ENCODE measurements at places on chromosomes 7 and 10.

DNA sequence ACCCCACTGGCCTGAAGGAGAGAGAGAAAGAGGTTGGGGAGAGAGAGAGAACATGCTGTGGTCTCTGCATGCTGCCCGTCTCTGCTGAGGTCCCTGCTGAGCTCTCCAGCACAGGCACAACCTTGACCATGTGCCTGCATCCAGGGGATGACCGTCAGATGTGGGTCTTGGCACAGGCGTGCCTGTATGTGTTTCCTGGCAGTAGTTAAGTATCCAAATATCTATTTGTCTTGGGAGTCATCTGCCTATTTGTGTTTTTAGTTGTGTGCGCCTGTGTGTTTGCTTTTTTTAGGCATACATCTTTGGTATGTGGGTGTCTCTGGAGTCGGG is 1.9 kb upstream of the UNC5B start:
- no peak for DNase-seq

DNA sequence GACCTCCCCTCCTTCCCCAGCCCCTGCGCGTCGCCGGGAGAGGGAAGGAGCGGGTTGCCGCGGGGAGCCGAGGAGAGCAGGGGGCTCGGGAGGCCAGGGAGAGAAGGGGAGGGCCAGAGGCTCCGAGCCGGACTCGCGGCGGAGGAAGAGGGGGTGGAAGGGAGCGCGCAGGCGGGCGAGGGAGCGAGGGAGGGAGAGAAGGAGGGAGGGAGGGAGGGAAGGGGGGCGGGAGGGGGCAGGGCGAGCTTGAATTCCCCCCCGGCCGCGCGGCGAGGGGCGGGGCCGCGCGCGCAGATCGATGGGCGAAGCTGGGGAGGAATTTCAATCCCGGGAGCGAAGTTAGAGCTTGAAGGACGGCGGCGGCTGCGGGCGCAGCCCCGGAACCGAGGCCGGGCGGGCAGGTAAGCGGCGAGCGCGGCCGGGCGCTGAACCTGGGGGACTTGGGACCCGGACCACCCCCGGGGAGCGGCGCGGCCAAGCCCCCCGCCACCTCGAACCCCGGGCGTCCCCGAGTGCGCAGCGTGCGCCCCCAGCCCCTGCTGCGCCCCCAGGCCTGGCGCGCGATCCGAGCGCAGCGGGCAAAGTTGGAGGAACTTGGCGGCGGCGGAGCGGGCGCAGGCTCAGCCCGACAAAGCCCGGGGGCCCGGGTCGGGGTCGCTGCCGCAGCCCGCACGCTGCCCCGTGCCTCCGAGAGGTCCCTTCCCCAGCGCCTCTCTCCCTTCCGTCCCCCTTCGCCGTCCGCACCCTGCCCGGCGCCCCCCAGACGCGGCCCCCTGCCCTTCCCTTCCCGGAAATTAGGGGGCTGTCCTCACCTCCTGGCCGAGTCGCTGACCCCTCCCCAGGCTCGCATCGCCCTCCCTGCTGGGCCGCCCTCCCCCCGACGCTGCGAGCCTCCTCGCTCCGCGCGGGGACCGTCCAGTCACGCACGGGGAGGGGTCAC is at the start of gene ELFN1:
Gene ELFN1 (plus strand): TSS at position 324 of the 940 bp plus-strand sequence. CDS start 74,320 bp downstream, outside the sequence.
- DNase-seq, result no peak

DNA sequence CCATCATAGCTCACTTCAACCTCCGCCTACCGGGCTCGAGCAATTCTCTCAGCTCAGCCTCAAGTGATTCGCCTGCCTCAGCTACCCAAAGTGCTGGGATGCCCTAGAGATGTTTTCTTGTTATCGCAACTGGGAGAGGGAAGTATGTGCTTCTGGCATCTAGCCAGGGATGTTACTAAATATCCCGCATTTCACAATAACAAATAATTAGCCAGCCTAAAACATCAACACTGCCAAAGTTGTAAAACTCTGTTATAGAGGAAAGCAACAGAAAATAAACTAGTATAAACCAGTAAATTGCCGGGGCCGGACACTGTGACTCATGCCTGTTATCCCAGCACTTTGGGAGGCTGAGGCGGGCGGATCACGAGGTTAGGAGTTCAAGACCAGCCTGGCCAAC is 7.2 kb downstream of the INA start:
- no peak for DNase-seq

- DNase-seq, result no peak
These were observed 1.4 kb downstream of the RAB11FIP2 start for GRCh38 chr10:118045158-118045836.

DNA sequence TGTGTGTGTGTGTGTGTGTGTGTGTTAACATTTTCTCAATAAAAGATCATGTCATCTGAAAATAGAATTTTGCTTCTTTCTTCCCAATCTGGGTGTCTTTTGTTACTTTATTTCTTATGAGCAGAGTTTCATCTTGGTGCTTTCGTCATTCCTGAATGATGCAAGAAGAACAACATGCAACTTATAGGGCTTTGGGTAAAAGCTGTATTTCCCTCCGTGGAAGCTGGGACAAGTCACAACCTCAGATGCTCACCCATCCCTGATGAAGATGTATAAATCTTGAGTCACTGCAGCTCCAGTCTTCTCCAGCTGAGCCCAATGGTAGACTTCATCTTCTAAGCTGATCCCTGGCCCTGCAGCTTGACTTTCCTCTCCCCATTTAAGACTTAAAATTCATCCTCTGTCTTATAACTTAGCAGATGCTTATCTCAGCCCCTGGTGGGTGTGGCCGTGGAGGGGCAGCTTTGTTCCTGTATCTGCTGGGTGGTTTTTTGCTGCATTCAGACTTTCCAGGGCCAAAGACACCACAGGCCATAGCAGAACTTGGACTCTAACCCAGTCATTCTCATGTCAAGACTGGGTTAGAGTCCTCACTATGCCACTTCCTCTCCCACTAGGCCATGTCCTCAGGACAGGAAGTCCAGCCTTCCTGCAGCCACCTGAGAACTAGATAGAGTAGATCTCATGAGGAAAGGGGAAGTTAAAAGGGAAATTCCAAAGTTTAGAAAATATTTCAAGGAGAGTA is 356.4 kb downstream of the TNS3 start:
- DNase-seq, result no peak

DNA sequence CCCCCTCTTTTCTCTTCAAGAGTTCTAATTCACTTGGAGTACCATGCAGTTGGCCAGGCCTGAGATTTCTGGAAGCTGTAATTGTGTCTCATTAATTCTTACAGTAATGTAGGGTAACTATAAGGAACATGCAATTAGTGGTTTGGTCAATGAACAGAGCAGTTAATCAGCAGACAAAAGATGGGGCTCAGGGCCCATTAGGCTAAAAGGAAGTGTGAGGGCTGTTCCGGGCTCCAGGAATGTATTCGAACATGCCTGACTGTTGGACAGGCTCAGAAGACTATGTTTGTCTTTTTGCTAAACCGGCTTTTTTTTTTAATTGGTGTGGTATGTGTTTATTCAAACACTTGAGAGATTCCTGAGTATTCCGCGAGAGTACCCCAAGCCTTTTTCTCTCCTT is 42.5 kb upstream of the FZD8 start:
- DNase-seq, result no peak

GRCh38 chr7:146117576-146117975 is 975 bp downstream of the CNTNAP2 start:
- no peak for DNase-seq

DNA sequence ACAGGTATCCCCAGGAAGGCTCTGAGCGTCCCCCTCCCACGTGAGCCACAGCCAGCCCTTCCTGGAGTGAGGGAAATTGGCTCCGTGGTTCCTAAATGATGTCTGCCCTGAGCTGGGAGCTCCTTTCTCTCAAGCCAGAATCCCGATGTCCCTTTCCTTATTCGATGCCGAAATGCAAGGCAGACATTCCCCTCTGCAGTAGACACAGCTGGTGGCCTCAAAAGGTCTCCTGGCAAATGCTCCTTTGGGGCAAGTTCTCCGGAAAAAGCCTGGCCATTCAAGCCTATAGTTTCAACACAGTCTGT is 98.9 kb downstream of the HIP1 start:
- no peak for DNase-seq

DNA sequence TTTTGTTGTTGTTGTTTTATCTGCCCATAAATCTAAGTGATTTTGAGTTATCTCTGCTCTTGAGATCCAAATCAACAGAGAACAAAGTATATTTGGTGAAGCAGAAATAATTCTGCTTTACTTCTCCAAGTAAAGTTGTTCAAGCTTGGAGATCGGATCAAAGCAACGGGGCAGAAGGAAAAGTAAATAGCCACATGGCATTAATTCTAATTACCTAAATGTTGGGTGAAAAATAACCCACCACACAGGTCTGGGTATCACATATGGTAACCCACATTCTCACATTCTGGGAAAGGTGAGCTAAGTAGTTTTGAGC is 3.1 kb downstream of the NRP1 start:
- DNase-seq, result no peak

GRCh38 chr10:109454691-109455090 is 468.6 kb downstream of the XPNPEP1 start:
- DNase-seq, result no peak

- no peak for DNase-seq
These were observed 3.2 kb downstream of the FRMD4A start for GRCh38 chr10:14327527-14327926.

- no peak for DNase-seq
These were observed 39.8 kb downstream of the MET start for GRCh38 chr7:116711790-116712189.
